HepG2 (cell line): ENCODE measurements at places on chromosomes 11 and 22.

- DNase-seq = no peak
Observed at GRCh38 chr11:78995171-78995570, 420.5 kb upstream of the NARS2 start.

- DNase-seq = no peak
Observed at GRCh38 chr11:41113160-41113559, 346.3 kb downstream of the LRRC4C start.

- no peak for DNase-seq
Observed at GRCh38 chr22:27986937-27987336, 67.9 kb upstream of the PITPNB start.

GRCh38 chr11:122494221-122494620 lies 161.3 kb upstream of the UBASH3B start:
- no peak for DNase-seq

- no peak for DNase-seq
Observed at GRCh38 chr22:46162771-46163556, 12.6 kb downstream of the PPARA start.

DNA sequence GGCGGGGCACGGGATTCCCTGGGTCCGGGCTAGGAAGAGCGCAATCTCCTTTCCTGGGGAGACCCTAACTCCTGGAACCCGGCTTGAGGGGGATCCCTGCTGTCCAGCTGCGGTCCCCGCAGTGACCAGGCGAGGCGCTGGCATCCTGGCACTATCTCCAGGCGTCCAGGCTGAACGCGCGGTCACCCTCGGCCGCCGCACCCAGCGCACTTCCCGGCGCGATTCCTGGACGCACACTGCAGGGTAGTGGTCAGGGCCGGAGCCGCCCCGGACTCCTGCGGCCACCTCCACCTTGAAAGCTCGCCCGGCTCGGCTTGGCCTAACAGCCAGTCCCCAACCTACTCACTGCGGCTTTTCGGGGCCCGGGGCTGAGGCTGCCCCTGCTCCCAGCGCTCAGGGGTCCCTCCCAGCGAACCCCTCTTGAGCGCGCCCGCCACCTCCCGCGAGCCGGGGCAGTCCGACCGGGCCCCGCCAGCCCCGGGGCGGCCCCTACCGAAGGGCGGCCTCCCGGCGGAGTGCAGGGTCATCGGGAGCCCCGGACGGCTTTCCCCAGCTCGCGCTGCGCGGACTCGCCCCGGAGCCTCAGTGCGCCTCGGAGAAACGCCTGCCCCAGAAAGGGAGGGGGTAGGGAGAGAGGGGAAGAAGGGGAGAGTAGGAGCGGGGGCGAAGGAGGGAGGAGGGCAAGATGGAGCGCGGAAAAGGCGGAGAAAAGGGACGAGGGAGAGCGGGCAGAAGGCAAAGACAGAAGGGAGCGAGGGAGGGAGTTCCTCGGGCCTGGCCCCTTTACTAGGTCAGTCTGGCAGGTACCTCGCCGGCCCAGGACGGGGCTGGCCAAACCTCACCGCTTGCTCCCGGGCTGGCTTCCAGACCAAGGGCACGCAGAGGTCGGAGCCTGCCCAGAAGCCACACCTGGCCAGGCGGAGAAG lies 1.0 kb downstream of the POU2AF3 start:
- peak; percentile 46 for DNase-seq
